ENCODE measurements at places on chromosomes 12 and 14.

GRCh38 chr12:24356240-24356804 lies 406.9 kb upstream of the SOX5 start:
- DNase-seq = no peak

DNA sequence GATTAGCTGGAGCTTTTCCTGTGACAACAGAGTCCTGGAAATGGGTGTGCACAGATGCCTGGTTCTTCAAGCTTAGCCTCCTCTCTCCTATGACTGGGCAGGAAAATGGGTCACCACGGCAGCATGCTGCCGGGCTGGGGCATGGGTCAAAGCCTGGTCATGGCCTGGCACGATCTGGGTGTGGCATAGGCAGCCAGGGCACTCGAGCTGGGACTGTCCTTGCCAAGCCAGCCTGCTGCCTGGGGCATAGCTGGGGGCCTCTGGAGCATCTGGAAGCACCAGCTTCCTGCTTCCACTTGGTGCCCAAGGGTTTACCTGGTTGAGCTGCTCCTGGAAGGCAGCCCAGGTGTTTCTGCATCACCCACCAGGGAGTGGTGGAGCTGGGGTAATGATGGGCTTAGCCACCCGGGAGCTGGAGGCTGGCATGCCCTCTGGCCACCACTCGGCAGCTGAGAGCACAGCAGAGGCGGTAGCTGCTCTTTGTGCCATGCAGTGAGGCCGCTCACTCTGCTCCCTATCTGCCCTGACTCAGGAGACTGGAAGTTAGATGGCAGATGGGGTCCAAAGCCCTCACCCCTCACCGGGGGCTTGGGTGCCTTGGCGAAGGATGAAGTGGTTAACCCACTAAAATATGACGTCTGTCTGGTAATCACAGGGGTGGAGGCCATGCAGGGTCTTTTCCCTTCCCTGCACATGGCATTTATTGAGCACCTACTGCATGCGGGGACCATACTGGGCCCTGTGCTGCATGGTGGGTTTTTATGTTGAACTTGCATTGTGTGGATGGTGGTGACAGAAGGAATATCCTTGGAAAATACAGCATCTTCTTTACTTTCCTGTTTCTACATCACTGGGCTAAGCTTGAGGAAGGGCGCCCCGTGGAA lies 1.7 kb downstream of the OTUB2 start:
- DNase-seq = no peak

GRCh38 chr14:65195042-65195719 lies 92.9 kb upstream of the MAX start:
- DNase-seq = no peak

- DNase-seq = peak; percentile 37
Observed at GRCh38 chr12:57744194-57744776, 554 bp upstream of the TSPAN31 start.

DNA sequence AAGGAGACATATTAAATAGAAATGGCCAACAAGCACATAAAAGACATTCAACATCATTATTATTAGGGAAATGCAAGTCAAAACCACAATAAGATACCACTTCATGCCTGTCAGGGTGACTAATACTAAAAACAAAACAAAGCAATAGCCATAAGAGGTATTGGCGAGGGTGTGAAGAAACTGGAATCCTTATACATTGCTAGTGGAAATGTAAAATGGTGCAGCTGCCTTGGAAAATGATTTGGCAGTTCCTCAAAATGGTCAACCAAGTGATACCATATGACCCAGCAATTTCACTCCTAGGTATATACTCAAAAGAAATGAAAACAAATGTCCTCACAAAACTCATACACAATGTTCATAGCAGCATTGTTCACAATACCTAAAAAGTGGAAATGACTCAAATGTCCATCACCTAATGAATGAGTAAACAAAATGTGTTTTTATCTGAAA lies 27.0 kb downstream of the GPR135 start:
- DNase-seq = no peak

DNA sequence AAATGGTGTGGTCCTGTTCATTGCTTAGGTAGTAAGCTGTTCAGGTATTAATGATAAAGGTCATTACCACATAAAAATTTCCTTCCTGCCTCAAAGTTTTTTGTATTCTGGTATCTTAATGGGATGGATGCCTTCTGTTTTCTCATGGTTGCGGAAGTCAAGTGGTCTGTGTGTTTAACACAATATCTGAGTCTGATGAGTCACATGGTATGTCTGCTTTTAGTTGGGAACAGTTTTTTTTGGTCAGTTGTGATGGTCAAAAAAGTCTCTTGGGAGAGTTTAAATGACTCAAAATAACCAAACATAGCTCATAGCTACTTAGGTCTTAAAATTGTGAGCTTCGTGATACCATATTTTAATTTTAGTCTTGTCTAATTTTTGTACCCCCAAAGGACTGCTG lies 40.7 kb downstream of the STK38L start:
- no peak for DNase-seq

- DNase-seq = no peak
Observed at GRCh38 chr12:76883151-76883550, 4.3 kb upstream of the CSRP2 start.

- peak; percentile 44 for DNase-seq
Observed at GRCh38 chr12:92363295-92364146, 217.9 kb upstream of the BTG1 start.

DNA sequence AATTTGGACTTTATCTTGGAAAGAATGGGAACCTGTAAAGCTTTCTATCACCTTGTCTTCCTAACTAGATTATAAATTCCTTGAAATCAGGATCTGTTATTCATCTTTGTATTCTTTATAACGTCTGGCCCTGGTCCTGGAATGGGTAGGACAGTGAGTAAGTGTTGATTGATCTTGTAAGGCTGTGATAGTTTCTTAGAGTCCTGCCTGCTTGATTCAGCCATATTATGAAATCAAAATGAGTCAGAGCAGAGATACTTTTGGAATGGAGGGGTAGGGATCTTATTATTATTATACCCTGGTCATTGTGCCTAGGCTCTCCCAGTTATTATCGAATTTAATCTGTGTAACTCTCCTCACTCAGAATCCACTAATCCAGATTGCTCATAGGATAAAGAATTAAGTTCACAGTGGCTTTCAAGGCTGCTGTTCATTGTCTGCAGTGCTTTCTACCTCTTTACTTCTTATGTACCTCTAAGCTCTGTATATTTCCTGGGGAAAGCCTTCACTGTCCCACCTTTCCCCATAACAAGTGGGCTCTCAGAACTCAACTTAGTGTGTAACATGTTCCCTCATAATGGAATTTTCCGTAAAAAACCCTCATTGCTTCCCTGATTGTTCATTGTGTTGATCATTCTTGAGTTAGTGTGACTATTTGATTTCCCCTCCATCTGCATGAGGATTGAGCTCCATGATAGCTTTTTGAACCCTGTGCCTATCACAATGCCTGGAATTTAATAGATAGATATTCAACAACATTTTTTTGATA lies 93.3 kb downstream of the DAAM1 start:
- DNase-seq = no peak

DNA sequence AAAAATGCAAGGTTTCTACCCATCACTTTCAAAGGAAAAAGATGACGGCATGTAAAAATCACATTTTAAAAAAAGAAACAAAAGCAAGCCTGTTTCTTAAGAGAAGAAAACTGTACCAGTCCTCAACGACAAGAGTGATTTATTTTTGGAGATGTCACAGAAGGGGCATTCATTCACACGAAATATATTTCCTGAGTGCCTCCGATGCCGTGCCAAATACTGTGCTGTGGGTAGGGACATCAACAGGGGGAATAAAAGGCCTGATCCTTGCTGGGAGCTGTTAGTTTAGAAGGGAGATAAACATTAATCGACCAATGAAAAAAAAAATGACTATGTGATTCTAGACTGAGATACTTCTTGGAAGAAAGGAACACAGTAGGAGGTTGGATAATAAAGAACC lies 297.5 kb upstream of the SOX5 start:
- no peak for DNase-seq

DNA sequence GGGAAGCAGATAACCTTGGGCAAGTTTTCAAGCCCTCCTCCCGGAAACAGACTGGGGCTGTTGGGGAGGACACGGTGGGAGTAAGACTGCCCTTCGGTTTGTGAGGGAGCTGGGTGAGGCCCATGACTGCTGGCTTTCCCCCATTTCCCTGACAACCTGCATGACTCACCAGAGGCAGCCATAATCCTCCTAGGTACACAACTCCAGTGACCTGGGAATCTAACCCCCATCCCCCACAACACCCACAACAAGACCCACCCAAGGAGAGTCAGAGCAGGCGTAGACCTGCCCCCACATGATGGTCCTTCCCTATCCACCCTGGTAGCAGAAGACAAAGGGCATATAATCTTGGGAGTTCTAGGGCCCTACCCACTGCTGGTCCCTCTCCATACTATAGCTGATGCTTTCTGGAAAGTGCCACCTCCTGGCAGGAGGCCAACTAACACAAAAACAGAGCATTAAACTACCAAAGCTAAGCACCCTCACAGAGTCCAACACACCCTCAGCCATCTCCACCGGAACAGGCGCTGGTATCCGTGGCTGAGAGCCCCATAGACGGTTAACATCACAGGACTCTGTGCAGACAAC lies 14.8 kb downstream of the DDX24 start:
- DNase-seq = no peak

DNA sequence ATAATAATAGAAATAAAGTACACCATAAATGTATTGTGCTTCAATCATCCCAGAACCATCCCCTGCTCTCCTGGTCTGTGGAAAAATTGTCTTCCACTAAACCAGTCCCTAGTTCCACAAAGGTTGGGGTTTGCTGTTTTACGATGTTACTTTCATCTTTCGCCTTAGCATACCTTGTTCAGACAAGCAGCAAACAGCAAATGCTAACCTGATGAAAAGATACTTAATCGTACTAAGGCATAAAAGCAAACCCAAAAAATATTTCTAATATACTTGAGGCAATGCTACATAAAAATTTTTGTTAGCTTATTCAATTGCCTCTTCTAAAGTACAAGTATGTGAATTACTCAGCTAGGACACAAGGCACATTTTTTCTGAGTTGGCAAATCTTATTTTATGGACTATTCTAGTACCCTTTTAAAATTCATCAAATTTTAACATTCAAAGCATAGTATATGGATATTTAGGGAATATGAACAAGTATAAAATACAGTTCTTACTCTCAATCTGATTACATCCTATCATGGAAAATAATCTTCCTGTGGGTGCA lies 97.1 kb upstream of the PLEKHG7 start:
- DNase-seq = no peak

DNA sequence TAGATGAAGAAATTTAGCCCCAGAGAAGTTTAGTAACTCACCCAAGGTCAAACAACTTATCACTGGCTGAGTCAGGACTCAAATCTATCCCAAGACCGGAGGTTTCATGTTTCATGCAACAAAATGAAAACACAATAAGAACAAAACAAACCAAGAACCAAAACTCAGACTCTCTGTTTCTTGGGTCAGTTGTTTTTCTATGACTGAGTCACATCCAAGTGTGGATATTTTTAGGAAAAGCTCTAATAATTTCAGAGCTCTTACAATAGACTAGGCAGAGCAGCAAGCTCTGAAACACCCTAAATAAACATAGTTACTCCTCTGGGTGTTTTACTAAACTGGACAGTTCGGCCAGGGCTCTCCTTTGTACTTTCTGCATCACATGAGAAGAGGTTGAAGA lies 87.6 kb upstream of the PRB2 start:
- no peak for DNase-seq

DNA sequence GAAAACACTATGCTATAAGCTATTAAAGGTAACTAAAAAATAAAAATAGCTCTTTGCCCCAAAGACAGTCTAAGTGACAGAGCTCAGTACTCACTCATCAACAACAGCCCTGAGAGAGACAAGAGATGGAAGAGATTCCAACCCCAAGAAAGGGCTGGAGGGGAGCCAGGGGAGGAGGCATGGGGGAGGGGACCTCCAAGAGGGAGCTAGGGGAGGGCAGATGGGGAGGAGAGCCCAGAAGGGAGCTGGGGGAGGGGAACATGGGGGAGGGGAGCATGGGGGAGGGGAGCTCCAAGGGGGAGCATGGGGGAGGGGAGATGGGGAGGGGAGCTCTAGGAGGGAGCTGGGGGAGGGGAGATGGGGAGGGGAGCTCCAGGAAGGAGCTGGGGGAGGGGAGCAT lies 7.7 kb downstream of the SSH1 start:
- DNase-seq = no peak

DNA sequence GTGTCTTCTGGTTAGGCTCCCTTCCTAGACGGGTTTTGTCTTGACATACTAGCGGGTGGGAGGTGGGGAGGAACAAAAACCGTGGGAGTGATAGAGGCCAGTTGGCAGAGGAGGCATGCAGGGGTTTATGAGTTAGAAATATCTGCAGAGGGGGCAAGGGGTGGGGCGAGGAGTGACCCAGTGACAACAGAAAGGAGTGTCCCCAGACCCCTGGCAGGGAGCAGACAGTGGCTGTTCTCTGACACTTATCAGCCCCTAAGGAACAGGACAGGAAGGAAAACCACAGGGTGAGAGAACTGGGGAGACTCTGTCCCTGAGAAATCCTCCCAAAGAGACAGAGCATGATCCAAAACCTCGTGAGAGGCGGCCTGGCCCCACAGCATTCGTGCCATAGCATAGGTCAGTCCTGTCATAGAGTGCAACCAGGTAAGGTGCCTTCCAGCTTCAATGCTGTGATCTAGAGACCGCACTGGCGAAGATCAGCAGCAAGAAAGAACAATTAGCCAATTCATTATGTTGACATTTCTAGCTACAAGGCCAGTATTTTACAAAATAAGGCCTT lies 141.4 kb downstream of the CRADD start:
- DNase-seq = no peak

- no peak for DNase-seq
Observed at GRCh38 chr12:45687081-45688015, 42.2 kb upstream of the ARID2 start.
